ENCODE measurements at places on chromosomes 4 and X.
A peak's percentile ranks its signal among the peaks of the same experiment; 100 is the strongest.

DNA sequence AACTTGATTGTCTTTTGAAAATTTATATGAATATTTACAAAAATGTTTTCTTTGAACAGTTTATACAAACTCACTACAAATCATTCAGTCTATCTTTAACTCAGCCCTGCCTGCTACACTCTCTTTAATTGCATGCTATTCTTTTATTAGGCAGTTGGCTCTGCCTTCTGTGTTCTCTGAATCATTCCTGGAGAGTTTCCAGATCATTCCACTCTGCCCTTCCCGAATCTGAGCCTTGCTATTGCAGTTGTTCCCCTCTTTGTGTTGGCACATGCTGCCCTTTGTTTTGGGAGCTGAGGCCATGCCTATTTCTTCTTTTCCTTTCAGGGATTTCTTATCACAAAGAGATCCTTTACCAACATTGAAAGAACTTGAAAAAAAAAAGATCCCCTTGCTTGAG is 8.7 kb upstream of the TECRL start:
- peak; percentile 23 for DNase-seq

DNA sequence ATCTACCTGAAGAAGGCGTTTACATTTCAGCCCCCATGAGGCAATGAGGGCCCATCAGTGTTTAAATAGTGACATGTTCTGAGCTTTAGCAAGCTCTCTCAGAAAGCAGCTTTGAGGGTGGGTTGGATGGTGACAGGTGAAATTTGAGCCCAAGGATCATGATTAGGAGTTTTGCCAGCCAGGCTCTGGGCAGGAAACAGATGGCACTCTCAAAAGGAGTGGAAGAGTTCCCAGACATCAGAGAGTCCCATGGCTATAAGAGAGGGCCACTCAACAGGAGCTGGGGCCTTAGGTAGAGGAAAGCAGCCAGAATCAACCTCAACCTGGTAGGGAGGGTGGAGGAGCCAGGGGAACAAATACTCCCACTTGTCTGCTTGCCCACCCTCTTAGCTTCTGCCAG is 499.8 kb downstream of the MID1IP1 start:
- DNase-seq = no peak

DNA sequence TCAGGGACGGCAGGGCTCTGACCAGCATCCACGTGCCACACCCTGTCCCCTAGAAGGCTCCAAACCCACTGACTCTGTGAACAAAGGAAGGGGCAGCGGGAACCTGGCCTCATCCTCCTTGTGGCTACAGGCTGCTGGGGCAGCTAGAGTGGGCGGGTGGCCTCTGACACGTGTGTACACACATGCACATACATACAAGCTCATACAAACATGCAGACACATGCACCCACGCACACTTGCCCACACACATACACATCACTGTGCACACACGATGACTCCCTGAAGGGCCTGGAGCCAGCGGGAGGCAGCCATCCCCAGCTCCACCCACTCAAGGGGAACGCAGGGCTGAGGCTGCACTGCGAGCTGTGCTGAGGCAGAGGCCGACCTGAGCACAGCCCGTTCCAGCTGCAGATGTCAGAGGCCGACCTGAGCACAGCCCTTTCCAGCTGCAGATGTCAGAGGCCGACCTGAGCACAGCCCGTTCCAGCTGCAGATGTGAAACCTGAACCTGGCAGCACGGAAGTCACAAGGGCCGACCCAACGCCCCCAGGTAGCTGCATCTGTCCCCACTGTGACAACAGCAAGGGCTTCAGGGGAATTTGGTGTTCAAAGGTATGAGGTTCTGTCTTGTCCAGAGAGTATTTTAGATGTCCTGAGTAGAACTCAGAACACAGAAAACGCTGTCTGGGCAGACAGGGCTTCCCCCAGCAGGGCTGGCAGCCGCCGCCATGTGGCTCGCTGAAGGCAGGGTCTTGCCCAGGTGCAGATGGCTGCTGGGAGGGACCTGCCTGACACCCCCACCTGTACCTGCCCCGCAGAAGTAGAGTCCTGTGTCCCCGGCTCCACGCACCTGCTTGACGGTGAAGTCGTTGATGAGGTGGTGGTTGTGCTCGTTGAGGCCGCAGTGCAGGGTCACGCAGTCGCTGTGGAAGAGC is 33.5 kb downstream of the CTBP1 start:
- DNase-seq = no peak

GRCh38 chr4:20252656-20253282 is 1.1 kb downstream of the SLIT2 start:
- no peak for DNase-seq

- no peak for DNase-seq
Measured at GRCh38 chrX:93985344-93986307, 311.6 kb downstream of the FAM133A start.

Measured in SJCRH30 (cell line).